GM12865 (cell line): ENCODE measurements at places on chromosomes 16 and 17.
A peak's percentile ranks its signal among the peaks of the same experiment; 100 is the strongest.

DNA sequence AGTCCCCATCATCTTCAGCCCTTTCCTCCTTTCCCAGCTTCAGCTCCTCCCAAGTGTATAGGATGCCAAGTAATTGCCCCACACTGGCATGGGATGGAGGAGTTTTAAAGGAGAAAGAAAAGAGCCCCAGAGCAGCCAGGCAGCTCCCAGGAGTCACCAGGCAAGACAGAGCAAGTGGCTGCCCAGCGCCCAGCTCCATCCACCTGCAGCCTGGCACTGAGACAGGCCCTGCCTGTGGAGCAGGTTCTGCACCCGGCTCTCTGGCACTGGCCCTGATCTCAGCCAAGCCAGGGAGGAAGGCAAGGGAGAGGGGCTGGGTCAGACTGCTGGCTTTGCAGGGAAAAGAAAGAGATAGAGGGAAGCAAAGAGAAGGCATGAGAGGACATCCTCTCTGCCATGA lies 21.7 kb downstream of the FOXN1 start:
- DNase-seq = no peak

DNA sequence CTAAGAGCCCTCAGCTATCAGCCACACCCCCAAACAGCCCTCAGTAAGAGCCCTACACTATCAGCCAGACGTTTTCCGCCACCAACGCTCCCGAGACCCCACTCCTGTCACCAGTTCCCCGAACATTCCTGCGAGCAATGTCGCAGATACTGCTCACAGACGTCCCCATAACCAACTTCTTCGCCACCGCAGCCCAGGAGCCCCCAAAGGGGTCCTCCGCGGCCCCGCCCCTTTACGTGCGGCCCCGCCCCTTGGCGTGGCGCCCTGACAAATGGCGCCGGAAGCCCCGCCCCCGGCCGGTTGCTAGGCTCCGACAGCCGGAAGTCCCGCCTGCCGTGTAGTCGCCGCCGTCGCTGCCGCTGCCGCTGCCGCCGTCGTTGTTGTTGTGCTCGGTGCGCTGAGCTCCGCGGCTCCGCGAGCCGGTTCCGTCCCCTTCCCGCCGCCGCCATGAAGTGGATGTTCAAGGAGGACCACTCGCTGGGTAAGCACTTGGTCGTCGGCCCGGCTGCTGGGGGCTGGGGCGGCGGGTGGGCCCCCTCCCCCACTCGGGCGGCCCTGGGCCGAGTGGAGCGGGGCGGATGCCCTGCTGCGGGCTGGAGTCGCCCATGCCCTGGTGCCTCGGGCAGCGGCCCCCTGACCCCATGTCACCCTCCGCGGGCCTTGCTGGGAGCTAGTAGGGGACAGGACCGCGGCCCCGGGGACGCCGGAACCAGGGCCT lies at the start of gene GABARAPL2:
GABARAPL2 (plus strand) TSS at position 340 of the 718 bp plus-strand sequence; CDS start at position 448, 108 bp downstream.
- DNase-seq = peak; percentile 90

GRCh38 chr16:77888871-77889270 lies 100.5 kb downstream of the VAT1L start:
- no peak for DNase-seq

GRCh38 chr16:55830658-55831294 lies 2.1 kb downstream of the CES1 start:
- DNase-seq = no peak

GRCh38 chr16:89290887-89291286 lies 73.4 kb downstream of the ZNF778 start:
- no peak for DNase-seq

- DNase-seq = peak; percentile 63
Observed at GRCh38 chr17:57629470-57629869, 115.6 kb downstream of the CCDC182 start.

GRCh38 chr17:64628641-64629040 lies 33.5 kb downstream of the SMURF2 start:
- DNase-seq = peak; percentile 52

DNA sequence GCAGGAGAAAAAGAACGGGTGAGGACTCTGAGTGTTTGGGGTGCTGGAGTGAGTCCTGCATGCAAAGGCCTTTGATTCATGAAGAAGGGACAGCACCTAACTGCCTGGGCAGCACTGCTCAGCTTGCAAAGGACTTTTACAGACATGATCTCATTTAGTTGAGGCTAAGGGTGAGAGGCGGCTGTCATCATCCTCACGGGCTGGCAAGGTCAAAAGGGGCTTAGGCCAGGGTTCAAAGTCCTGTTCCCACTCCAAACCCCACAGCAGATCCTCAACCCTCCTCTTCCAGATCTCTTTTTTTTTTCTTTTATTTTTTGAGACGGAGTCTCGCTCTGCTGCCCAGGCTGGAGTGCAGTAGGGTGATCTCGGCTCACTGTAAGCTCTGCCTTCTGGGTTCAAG lies 4.8 kb downstream of the RHBDF2 start:
- no peak for DNase-seq

DNA sequence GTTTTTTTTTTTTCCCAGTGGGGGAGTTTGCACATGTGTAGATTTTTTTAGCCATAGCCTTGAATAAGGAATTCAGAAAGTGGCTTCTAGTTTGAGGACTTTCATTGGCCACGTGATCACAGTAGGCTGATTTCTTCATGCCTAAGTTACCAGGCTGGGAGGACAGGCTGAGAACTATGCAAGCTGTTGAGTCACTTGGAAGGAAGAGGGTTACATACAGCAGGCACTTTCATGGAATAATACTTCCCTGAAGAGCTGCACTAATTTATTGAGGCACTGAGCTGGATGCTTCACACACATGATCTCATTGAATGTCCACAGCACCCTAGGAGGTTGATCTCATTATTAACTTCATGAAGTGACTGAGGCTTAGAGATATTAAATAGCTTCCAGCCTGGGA lies 22.8 kb downstream of the PRKCB start:
- no peak for DNase-seq

DNA sequence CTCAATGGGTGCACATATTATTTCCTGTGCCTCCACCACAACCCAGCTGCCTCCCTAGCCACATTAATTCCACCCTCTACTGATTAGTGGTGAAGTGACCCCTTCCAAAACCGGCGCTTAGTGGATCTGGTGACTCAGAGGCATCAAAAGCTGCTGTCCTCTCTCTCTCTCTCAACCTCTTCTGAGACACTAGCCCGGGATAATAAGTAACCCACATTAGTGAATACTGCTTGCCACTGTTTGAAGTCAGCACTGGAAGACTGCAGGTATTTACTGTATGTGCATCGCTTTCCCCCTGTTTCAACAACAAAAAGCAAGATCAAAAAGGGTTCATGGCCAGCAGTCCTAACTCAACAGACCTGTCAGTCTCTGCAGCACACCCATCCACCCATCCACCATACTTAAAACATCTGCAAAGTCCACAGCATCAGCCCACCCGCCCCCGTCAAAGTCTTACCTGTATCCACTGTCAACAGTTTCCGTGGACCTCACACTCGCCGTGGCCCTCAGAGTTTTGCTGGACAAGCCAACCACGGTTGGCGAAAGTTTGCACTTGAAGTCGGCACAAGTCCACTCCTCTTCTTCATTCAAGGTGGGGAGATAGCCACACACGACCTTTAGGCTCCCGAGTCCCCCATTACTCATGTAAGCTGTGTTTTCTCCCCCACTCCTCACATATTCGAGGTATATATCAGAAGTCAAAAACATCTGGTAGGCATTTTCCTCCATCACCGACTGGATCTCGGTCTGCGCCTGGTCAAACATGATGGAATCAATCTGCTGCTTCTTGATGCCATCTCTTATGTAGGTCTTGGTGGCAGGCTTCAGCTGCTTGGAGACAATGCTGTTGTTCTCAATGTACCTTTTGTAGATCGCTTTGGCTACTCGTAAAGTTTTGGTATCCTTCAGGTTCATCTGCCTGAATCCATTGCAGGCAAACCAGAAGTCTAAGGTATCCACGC lies 3.8 kb downstream of the AXIN2 start:
- no peak for DNase-seq

- DNase-seq = no peak
Observed at GRCh38 chr16:3060339-3061127, 4.9 kb upstream of the IL32 start.

DNA sequence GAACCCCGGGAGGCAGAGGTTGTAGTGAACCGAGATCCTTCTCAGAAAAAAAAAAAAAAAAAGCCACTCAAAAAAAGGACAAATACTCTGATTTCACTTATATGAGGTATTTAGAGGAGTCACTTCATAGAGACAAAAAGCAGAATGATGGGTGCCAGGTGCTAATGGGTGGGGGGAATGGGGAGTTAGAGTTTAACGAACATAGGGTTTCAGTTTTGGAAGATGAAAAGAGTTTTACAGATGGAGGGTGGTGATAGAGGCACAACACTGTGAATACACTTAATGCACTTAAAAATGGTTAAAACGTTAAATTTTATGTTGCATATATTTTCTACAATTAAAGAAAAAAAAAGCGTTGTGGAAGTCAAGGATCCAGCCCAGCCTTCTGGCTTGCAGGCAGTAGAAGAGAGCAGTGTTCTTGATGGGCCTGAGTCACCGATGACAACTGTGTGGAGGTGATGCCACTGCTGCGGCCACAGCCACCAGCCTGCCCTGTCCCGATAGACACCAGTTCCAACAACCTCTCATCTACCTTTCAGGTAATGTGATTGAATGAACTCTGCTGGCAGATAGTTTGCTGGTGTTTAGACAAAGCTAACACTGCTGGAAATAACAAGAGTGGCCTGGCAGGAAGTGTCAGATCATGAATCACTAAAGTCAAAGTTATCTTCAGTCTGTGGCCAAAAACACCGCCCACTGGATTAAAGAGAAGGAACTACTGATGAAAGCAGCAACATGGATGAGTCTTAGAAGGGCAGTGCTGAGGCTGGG lies 49.9 kb upstream of the COX10 start:
- no peak for DNase-seq

- no peak for DNase-seq
Observed at GRCh38 chr16:7313170-7313569, 19.5 kb upstream of the RBFOX1 start.

- peak; percentile 13 for DNase-seq
Observed at GRCh38 chr17:75588596-75589011, 1.0 kb downstream of the MYO15B start.

DNA sequence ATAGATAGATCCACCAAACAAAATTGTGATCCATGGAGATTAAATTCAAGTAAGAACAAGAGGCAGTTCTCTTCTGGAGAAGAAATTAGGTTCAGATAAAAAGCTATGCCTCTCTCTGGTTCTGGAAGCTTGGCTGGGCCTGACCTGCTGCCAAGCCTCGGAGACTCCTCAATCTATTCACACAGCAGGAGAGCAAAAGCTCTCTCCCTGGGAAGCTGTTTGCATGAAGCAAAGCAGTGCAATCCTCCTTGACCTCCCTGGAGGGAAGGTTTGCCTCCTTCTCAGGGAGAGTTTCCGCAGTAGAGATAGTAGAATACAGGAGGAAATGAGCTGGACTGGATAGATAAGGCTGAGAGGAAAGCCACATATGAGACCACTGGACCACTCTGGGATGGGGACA lies 78.1 kb upstream of the GNAO1 start:
- DNase-seq = no peak

- DNase-seq = peak; percentile 91
Observed at GRCh38 chr17:34361478-34362061, 1.5 kb downstream of the CCL1 start.

GRCh38 chr17:82839617-82840292 lies at the start of gene ZNF750:
Gene ZNF750 (minus strand): TSS chr17:82840022. CDS start chr17:82832454, 7,568 bp downstream.
- no peak for DNase-seq

- no peak for DNase-seq
Observed at GRCh38 chr17:78029697-78030096, 71.2 kb downstream of the TNRC6C start.

DNA sequence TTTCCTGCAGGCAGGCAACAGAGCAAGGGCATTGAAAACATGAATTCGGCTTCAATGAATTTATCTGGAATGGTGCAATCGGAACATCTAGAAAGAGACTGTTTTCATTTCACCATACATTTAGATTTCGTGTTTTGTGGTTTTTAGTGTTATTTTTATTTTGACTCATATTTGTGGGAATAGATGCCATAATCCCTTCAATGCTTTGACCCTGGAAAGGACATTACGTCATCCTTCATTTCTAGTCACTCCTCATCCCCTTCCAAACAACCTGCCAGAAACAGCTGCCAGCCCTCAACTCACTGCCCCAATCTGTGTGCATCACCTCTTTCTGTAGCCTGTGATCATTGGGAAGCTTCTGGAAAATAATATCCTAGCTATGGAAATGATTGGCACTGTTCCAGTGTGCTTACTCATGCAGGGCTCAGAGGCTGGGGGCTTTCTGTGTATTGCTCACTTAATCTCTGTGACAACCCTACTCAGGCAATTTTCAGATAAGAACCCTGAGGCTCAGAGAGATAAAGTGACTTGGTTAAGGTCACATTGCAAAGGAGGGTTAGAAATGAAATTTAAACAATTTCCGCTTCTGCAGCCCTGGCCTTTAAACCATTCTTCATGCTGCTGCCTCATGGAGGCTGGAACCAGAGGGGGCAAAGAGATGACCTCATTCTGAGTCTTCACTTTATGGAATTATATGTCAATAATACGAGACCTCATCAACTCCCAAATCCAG lies 9.5 kb upstream of the KSR1 start:
- no peak for DNase-seq

DNA sequence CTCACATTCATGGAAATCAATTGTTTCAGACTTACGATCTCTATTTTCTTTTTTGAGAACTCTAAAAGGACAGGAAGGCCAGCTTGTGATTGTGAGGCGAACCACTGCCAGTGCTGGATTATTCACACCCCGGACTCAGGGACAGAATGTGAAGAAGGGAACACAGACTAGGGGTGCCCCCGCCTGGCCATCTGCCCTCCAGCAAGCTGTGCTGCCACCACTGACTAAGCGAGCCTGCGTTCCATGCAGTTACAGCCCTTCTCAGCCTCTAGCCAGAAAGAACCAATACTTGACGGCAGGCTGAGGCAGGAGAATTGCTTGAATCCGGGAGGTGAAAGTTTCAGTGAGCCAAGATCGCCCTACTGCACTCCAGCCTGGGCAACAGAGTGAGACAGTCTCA lies 2.8 kb downstream of the HAGH start:
- DNase-seq = peak; percentile 83

GRCh38 chr17:28906706-28907438 lies 4.0 kb upstream of the DHRS13 start:
- DNase-seq = no peak

GRCh38 chr17:64300699-64300965 lies 37.6 kb upstream of the TEX2 start:
- no peak for DNase-seq

DNA sequence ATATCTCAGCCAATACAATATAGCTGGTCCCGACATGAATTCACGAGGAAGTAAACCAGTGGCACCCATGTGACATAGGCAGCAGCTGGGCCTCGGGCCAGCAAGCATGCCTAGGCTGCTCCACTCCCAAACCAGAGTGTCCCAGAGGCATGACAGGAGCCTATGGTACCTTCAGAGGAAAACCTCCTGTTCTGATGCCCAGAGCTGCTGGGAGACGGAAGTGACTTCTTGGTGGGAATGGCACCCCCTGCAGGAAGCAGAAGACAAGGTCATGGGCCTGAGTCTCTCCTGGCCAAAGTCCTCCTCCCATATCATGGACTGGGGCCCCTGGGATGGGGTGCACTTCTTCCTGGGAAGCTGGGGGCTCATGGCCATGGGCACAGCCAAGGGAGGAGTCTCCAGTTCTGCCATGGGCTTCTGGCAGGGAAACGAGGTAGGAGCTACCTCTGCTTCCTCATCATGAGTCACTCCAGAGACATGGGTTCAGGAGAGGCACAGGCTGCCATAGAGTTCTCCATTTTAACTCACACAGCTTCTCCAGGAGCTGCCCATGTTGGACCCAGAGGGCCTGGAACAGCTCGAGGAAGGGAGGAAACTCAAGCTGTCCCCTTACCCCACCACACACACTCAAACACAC lies 13.4 kb downstream of the FBF1 start:
- DNase-seq = peak; percentile 45

GRCh38 chr17:2023692-2024571 lies 1.2 kb downstream of the RTN4RL1 start:
- peak; percentile 24 for DNase-seq

- no peak for DNase-seq
Observed at GRCh38 chr16:75267631-75268264, 16.3 kb upstream of the BCAR1 start.

- no peak for DNase-seq
Observed at GRCh38 chr17:80068301-80069222, 32.1 kb downstream of the CCDC40 start.
